Memory B cell (primary cell): ENCODE measurements at places on chromosomes 1 and 21.

- peak; percentile 89 for DNase-seq
Observed at GRCh38 chr1:153963030-153963849, at the start of gene SLC39A1. Gene SLC39A1, minus strand, starts transcription at chr1:153963537. Its CDS starts 822 bp downstream, at chr1:153962715.

GRCh38 chr1:214310010-214310409 lies 29.1 kb downstream of the SMYD2 start:
- no peak for DNase-seq

DNA sequence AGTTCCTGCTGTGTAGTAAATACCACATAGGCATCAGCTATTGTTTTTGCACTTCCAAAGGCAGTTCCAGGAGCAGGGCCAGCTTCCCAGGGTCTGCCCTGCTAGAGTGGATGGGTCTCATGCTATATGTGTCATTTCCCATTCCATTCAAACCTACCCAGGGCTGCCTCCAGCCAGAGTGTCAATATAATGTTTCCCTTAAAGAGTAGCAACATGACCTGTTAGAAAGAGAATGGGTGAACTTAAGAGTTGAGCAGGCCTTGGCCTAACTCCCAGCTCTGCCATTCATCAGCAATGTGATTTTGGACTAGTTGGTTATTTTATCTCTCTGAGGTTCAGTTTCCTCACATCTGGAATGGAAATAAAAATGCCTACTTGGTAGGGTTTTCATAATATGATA lies 44.9 kb downstream of the RAB3B start:
- no peak for DNase-seq

- DNase-seq: no peak
Observed at GRCh38 chr1:77744576-77744975, 15.1 kb downstream of the USP33 start.

DNA sequence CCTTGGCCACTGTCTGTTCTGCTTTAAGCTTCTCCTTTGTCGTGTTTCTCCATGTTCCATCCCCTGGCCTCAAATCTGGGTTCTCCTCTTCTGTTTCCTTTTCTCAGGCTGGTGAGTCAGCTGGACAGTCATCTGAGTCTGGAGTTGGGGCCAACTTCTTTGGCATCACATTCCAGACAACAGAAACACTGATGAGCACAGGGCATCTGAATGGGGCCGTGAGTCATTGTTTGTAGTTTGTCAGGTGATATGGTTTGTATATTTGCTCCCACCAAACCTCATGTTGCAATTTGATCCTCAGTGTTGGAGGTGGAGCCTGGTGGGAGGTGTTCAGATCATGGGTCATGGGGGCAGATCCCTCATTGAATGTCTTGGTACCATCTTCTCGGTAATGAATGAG lies 14.3 kb upstream of the OLIG2 start:
- DNase-seq: no peak

- DNase-seq: no peak
Observed at GRCh38 chr21:15000081-15000480, 64.7 kb downstream of the NRIP1 start.

DNA sequence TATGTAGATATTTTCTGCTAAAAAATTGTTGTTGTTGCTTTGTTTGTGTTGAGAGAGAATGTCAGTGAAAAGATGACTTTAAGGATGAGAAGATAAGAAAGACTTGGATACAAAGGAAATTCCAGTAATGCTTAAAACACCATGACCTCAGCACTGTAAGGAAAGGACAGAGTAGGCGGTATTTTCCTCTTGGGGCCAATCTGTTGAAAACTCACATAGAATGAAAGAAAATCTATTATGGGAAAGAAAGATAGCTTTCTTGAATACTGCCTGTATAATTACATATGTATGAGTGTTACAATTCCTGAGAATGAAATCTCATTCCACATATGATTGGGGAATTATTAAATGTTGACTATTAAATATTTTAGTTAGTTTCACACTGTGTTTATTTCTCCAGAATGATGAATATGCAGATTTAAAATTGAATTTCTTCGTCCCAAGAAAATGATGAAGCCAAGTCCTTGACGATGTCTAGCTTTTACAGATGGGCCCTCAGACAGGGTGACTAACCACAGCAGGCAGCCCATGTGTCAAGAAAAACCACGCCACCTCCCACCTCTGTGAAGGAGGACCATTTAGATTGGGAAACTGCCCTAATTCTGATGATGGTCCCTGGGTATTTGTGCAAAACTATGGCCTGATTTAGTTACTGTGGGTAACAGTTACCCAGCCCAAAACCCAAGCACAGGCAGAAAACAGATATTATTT lies 49.7 kb upstream of the LMO4 start:
- no peak for DNase-seq

DNA sequence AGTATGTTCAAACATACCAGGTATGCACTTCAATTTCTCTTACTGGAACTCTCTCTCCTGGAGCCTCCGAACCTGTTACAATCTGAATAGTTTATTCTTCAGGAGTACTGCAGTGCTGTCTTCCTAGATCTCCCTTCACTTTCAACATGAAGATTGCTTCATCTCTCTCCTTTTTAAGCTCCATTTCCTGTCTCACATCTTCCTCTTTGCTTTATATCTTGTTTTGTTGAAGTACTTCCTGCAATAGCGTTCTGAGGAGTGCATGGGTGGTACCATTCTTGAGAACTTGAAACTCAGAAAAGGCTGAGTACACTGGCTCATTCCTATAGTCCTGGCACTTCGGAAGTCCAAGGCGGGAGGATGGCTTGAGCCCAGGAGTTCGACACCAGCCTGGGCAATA lies 15.7 kb upstream of the C1orf146 start:
- DNase-seq: no peak

GRCh38 chr1:54274448-54274847 lies 74.5 kb downstream of the MRPL37 start:
- no peak for DNase-seq

GRCh38 chr1:201250326-201251011 lies 32.8 kb upstream of the PKP1 start:
- no peak for DNase-seq

DNA sequence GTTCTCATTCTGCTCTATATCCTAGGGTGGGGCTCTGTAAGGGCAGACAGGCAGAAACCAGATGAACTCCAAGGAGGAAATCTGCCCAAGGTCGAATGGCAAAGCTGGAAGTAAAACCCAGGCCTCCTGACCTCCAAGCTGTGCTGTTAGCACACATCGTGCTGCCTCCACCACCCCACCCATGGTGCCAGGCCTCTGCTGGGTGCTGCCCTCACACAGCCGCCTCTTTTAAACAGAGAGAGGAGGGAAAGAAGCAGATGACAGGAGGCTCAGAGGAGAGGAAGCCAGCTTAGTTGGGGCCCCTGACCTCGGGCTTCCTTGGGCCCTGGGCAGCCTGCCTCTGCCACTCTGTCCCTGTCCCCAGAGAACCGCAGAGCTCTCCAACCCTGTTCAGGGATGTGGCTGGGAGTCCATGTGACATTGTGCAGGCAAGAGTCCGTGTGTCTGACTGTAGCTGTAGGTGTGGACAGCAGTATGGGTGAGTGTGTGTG lies 1.1 kb downstream of the SYNC start:
- no peak for DNase-seq

DNA sequence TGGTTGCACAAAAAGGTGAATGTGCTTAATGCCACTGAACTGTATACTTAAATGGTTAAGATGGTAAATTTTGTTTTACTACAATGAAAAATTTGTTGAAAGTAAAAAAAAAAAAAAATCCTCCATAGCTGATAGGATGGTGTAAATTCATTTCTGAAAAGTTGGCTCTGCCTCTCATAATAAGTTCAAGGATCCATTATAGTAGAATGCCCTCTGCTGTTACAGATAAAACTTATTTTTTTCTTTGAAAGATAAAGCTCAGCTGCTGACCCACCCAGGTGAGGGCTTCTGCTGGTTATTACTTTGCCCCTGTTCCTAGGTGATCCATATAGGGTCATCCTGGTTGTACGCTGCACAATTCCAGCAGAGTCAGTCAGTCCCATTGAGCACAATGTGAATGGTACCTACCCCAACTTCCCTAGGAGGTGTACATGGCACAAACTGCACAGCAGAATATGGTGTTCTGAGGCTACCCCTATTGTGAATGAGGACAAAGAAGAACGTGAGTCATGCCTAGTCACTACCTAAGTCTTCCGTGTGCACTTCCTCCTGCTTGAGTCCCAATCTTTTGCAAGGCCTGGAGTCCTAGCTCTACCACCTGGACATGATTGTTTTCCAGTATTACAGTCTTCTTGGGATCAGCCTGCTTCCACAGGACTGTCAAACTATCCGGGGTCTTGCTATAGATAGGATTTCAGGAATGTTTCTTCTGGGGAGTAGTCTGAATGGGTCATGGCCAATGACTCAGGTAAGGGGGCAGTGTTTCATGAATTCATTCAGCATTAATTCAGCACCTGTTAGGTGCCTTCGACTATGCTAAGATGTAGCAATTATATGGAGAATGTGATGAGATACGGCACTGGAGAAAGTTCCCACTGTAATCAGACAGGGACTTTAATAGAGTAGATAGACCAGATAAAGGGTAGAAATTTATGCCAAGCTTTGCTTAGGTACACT lies 20.8 kb upstream of the CD5L start:
- no peak for DNase-seq

GRCh38 chr1:222168621-222169020 lies 379.3 kb downstream of the HHIPL2 start:
- no peak for DNase-seq

- no peak for DNase-seq
Observed at GRCh38 chr1:91672601-91673161, 172.0 kb downstream of the CDC7 start.

- DNase-seq: no peak
Observed at GRCh38 chr1:209780268-209780667, 4.1 kb downstream of the C1orf74 start.

DNA sequence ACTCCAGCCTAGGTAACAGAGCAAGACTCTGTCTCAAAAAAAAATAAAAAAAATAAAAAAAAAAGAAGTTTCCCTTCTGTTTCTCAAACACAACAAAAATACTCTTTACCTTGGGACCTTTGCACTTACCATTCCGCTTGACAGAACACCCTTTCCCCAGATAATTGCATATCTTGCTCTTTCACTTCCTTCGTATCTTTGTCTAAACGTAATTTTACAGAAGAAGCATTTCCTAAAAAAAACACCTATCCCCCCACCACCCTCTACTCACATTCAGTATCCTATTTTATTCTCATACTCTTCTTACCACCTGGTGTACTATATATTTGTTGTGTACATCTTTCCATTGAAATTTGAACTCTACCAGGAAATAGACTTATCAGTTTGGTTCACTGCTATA lies 32.7 kb downstream of the ASH1L start:
- no peak for DNase-seq

DNA sequence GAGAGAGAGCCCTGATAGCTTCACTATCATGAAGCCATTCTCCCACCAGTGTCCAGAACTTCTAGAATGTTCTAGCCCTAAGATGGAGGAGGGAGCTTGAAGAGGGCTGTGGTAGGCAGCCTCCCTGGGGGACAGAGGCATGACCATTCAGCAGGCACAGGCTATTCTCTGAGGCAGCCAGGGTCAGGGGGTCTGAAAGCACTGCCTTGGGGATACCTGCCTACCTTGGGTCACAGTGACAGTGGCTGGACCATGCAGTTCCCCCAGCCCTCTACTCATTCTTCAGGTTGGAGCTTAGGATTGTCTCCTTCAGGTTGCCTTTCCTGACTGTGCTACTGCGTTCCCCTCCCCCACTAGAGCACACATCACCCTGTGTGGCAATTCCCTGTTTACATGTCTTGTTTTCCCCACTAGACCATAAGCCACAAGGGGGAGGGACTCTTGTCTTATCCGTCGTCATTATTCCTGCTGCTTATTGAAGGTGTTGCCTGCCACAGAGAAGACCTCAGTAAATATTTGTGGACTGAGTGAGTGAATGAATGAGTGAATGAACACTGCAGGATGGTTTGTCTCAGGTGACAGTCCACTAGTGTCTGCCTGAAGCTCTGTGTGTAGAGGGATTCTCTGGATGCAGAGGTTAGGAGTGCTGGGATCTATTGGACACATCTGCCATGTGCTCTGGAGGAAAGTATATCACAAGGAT lies 5.2 kb downstream of the ZDHHC18 start:
- no peak for DNase-seq

- DNase-seq: no peak
Observed at GRCh38 chr1:33860671-33861070, 3.2 kb upstream of the HMGB4 start.

DNA sequence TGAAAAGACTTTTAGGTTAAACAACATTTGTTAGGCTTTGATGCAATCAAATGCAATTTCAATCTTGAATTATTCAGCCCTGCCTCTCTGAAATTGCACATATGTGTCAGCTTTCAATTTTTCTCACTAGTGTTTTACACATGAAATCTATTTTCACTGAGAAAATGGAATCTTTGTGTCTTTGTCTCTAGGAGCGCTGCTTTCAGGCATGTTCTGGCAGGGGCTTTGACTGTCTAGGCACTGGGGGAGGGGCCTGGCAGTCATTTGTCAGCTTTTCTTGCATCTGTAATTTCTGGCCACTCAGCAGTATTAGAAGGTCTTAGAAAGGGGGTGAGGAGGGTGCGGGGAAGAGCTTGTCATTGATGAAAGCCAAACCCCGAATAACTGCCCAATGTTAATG lies 264.4 kb downstream of the PTPRC start:
- DNase-seq: no peak

DNA sequence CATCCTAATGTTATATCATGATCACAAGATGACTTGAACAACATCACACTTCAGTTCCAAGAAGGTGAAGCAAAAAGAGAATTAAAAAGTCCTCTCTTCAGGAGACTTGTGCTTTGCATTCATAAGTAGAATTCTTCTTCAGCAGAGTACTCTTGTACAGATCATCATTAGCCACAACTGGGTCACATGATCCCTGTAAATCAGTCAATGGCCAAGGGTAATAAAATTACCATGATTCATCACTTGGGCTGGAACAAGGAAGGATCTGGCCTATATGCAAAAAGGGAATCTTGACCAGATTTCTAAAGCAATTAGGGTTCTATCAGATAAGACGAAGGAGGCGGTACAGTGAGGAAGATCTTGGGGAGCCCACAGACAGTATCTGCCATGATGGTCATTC lies 458.0 kb upstream of the DEPDC1 start:
- DNase-seq: no peak

GRCh38 chr1:24709791-24710441 lies 35.3 kb upstream of the CLIC4 start:
- no peak for DNase-seq

- no peak for DNase-seq
Observed at GRCh38 chr1:201570886-201571624, 32.1 kb downstream of the NAV1 start.

DNA sequence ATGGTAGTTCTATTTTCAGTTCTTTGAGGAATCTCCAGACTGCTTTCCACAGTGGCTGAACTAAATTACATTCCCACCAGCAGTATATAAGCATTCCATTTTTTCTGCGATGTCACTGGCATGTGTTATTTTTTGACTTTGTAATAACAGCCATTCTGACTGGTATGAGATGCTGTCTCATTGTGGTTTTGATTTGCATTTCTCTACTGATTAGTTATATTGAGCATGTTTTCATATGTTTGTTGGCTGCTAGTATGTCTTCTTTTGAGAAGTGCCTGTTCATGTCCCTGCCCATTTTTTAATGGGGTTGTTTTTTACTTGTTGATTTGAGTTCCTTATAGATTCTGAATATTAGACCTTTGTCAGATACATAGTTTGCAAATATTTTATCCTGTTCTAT lies 87.9 kb downstream of the RPS6KC1 start:
- DNase-seq: no peak

GRCh38 chr1:8004803-8005573 lies 21.1 kb downstream of the ERRFI1 start:
- DNase-seq: no peak
